ENCODE measurements at places on chromosomes 5 and 9.

- DNase-seq = no peak
These were observed 129.2 kb downstream of the GOLPH3 start for GRCh38 chr5:32044939-32045338.

DNA sequence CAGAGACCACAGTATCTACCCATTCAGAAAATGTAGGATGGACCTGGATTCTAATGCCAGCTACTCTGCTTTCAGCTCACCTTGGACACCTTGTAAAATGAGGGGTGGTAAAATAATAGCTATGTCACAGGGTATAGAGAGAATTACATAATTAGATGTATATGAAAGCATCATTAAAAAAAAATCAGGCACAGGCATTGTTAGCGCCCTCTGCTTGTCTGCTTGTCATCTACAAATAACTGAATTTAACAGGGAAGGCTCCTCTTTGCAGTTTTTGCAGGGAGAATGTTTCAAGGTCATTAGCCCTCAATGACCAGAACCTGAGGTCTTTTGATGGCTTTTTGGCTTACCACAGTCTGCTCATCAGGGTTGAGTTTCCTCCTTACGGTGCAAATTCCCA lies 58.0 kb downstream of the GPR21 start:
- DNase-seq = no peak

DNA sequence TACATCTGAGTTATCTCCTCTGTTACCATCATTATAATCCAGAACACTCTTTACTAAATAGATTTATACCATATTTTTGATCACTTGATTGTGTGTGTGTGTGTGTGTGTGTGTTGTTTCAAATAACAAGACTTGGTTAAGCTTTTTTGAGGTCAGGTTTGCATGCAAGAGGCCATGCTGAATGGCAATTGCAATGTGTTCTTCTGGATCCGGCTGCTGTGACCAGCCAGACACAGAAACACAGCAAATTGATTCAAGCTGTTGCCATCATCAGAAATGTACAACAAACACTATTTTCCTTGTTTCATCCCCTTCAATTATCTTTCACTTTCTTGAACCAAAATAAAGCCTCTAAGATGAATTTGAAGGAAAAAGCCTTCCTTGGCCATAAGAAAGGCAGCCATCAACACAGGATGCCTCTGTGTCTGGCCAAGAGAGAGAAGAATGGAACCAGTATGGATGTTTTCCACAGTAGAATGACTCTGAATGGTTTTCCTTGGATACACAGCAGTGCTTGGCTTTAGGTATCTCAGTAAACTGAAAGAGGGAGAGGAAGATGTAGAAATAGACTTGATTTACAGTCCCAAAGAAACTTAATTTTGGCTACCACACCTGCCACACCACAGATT lies 53.9 kb downstream of the DPYSL3 start:
- DNase-seq = no peak

GRCh38 chr9:71620746-71621145 lies 147.6 kb downstream of the CEMIP2 start:
- no peak for DNase-seq

DNA sequence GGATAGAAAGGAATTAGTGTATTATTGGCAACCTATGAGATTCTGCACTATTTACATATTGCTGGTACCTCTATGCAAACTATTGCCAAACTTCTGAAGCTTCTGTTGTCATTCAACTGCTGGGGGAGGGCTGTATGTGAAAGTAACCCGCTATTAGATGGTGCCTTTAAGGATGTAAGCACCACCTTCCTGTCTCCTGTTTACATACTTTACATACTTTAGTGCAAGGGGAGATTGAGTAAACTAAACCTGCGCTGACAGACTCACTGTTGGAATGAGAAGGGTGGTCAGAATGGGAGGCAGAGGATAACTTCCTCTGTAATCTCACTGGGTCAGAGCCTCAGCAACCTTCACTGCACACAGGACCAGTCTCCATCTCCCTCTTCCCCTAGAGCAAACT lies 123.8 kb downstream of the NR3C1 start:
- no peak for DNase-seq

DNA sequence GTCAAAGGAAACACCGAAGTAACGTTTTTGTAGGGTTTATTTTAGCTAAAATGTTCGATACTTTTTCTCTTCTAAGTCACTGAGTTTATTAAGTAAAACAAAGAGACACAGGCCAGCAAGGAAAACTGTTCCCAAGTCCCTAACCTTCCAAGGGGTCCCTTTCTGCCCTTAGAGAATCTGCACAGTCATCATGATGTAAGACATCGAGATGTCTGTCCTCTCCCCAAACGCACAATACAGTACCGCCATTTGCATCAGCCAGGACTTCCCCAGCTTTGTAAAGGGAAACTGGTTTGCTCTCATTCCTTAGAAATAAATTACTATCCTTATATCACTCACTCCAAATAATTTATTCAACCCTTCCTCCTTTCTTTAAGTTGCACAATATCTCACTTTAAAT lies 89.3 kb downstream of the MARCHF11 start:
- DNase-seq = no peak

- DNase-seq = no peak
These were observed 27.5 kb downstream of the ADGRD2 start for GRCh38 chr9:124477648-124478285.

- DNase-seq = no peak
These were observed 56.9 kb upstream of the PLPP1 start for GRCh38 chr5:55591686-55592085.

GRCh38 chr9:83060556-83060955 lies 2.4 kb downstream of the RASEF start:
- no peak for DNase-seq

DNA sequence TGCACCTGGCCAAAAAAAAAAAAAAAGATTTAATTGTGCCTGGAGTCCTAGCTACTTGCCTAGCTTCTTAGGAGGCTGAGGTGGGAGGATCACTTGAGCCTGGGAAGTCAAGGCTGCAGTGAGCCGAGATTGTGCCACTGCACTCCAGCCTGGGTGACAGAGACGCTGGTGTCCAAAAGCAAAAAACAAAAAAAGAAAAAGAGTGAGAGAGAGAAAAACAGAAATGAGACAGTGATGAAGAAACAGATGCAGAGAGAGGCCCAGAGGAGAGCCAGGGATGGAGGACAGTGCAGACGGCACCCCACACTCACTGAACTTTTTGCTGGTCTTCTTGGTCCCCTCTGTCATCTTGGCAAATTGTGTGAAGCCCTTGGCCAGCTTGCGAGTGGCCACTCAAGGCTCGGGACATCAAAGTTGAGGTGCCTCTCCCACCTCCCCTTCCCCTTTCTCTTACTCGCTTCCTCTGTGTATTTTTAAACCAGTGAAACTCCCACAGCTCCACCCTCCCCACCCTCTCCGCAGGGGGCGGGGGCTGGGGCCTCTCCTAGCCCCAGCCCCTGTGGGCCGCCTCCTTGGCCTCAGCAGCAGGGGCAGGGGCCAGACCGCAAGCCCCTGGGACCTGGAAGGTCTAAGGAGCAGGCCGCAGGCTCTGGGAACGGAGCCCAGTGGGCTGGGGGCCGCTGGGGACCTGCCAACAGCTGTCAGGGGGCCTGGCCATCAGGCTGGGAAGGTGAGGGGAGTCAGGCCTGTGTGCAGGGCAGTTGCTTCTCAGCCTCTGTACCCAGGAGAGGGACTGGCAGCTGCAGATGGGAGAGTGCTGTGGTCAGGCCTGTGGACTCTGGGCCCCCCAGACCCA lies at the start of gene SH2D3C:
TSS of gene SH2D3C (minus strand) at position 387 of the 856 bp plus-strand sequence. CDS start at position 348, 39 bp downstream.
- peak; percentile 58 for DNase-seq

DNA sequence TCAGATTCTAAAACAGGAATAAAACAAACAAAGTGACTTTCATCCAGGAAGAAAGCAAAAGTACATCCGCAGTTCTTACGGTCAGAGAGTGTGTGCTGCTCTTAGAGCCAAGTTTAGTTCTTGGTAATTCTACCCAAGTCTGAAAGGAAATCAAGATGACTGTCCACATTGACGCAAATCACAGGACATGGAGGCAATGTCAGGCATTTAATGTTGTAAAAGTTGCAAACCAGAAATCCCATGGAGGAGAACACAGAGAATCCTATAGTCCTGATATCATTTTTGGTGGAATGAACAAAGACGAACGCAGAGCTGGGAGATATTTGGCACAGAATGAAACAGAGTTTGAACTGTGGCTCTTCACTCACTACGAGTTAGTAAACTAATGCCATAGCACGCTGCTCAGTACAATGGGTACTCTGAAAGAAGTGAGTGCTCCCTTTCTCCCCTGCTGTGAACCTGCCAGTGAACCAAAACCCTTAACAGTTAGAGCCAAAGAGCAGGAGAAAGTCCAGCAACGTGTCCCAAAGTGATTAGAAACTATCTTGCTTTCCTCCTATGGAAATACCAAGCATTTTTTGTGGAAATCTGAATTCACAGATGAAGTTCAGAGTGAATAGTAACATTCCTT lies 74.3 kb downstream of the MUSK start:
- no peak for DNase-seq

DNA sequence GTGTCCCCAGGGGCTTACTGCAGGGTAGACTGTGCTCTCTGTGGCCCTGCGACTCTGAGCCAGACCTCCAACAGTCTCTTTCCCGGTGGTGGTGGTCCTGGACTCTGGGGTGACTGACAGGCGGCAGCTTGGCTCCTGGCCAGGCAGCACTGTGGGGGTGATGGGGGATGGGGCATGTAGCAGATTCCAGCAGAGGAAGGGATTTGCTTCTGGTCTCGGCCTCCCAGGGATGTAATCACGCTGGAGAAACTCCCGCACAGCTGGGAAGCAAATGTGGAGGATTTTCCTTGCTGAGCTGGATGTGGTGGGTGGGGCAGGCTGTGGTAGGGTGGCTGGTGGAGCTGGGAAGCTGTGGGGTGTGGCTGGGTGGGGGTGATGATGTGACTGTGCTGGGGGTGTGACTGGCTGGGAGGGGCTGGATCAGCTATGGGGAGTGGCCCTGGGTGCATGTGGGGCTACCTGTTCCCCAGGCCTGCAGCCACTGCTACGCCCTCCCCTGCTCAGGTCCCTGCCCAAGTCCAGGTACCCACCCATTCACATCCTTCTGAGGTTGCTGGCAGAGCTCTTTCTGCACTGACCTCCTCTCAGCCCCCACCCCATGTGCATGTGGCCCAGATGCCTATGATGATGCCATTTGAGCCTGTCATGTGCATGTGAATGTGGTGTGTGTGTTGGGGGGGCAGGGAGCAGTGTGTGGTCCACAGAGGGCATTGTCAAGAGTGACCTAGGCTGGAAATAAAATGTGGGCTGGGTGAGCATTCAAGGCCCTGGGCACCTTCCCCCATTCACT lies 3.8 kb downstream of the NDST1 start:
- no peak for DNase-seq

DNA sequence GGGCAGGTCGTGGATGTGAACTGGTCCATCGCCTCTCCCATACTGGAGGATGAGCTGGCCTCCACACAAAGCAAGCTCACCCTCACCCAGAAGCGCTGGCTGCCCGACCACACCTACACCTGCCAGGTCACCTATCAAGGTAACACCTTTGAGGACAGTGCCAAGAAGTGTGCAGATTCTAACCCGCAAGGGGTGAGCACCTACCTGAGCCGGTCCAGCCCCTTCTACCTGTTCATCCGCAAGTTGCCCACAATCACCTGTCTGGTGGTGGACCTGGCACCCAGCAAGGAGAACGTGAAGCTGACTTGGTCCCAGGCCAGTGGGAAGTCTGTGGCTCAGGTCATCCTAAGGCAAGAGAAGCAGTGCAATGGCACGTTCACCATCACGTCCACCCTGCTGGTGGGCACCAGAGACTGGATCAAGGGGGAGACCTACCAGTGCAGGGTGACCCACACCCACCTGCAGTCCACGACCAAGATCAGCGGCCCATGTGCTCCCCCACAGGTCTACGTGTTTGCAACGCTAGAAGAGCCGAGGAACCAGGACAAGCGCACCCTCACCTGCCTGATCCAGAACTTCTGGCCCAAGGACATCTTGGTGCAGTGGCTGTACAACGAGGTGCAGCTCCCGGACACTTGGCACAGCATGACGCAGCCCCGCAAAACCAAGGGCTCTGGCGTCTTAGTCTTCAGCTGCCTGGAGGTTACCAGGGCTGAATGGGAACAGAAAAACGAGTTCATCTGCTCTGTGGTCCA lies 71.3 kb downstream of the INSL6 start:
- DNase-seq = no peak

DNA sequence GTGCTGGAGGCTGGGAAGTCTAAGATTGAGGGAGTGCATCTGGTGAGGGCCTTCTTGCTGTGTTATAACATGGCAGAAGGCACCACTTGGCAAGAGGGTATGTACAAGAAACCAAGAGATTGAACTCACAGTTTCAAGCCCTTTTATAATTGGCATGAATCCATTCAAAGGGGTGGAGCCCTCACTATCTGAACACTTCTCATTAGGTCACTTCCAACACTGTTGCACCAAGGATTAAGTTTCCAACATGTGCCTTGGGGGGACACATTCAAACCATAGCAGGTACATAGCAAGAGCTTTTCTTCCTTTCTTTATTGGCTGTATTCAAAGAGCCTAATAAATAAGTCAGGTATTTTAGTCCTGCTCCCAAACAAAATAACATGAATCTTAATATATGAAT lies 62.7 kb downstream of the PRELID2 start:
- DNase-seq = no peak

GRCh38 chr5:50717651-50718050 lies 51.2 kb downstream of the PARP8 start:
- DNase-seq = no peak

- DNase-seq = no peak
These were observed 26.1 kb upstream of the SEC16A start for GRCh38 chr9:136508729-136509500.

GRCh38 chr5:154706416-154706815 lies 48.8 kb upstream of the LARP1 start:
- no peak for DNase-seq

DNA sequence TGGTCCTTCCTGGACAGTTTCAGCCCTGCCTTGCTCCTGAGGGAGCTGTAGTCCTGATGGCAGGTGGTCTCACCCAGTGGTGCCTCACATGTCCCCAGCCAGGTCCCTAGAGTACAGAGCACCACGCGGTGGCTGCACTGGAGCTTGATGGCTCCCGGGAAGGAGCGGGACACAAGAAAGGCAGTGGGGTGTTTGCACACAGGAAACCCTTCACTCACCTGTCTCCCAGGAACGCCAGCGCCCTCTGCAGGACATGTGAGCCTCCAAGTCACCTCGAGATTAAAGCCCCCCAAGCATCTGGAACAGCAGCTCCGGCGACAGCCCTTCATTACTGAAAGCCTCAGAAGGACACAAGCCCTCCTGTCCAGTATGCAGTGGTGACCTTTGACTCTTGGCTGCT lies 19.9 kb upstream of the TMEM250 start:
- peak; percentile 39 for DNase-seq

DNA sequence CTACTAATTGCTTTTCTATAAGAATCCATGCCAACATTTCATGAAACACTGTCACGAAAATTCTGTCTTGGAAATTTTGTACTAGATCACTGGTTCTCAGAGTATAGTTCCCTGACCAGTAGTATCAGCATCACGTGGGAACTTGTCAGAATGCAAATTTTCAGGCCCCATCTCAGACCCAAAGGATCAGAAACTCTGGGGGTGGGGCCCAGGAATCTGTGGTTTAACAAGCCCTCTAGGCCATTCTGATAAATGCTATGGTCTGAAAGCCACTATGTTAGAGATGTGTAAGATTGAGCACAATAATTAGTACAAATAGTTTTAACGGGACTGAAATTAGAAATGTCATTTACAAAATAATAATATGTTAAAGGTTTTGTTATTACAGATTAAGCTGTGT lies 615.7 kb upstream of the ARRDC3 start:
- no peak for DNase-seq
